Pons (tissue), 1 donor: ENCODE measurements at places on chromosomes 13 and 19.

- no peak for DNase-seq
Measured at GRCh38 chr13:99871249-99871898, 100.2 kb downstream of the ZIC5 start.

DNA sequence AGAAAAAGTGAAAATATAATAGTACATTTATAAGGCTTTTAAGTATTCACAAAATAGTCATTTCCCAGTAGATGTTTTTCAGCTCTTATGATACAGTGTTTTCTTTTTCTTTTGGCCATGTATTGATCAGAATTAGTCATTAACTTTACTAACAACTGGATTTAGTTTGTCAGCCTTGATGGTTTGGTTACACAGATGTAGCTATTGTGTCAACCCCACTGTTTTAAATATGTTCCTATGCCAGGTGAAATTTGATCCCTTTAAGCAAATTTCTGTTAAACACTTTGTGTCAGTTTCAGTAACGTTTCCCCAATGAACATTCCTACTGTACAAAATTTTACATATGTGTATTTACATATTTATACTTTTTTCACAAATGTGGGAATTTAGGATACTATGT lies 261.5 kb upstream of the STARD13 start:
- no peak for DNase-seq

- DNase-seq = no peak
Measured at GRCh38 chr13:71875823-71876222, 8.8 kb upstream of the DACH1 start.

- DNase-seq = no peak
Measured at GRCh38 chr19:1491849-1492170, 829 bp downstream of the REEP6 start.

DNA sequence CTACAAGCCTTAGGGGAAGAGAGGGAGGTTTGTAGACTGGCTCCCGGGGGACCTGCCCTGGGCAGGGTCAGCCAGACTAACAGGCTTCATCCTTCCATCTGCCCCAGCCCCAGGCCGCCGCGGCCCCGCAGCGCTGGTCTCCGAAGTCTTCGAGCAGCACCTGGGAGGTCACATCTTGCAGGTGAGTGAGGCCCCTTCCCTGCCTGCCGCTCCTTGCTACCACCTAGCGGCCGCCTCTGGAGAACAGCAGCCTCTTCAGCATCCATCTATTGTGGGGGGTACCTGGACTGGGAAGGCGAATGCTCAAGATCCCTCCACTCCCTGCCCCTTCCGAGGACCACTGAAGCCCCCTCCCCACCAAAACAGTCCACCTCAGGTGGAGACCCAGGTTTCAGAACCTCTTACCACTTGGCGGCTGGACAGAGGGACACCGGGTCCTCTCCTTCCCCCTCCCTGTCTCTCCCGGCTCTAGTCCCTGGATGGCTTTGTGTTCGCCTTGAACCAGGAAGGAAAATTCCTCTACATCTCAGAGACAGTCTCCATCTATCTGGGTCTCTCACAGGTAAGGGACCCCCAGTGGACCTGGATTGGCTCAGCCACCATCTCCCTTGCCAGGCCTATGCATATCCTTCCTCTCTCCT lies 12.7 kb downstream of the NPAS1 start:
- no peak for DNase-seq

DNA sequence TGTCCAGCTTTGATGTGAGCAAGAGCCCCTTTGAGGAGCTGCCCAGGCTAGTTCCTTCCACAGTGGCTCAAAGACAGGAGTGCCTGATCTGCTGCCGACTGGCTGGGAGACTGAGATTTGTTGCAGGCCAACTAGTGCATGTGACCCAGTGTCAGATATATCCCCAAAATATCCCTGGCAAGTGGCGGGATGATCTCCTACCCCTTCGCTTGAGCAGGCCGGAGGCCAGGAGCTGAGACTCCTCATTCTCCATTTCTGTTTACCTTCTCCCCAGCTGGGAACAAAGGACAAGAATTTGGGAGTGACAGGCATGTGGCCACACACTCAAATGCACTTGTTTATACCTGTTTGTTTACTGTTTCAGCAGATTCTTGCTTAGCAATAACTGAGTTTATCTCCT lies 37.1 kb upstream of the XPO4 start:
- no peak for DNase-seq

GRCh38 chr19:18897094-18898029 lies 1.4 kb upstream of the CERS1 start:
- DNase-seq = no peak

- no peak for DNase-seq
Measured at GRCh38 chr13:77981281-77981881, 62.8 kb upstream of the EDNRB start.

GRCh38 chr19:47725759-47726401 lies 12.7 kb downstream of the EHD2 start:
- DNase-seq = no peak

GRCh38 chr13:90708128-90708527 lies 639.4 kb upstream of the MIR17HG start:
- no peak for DNase-seq

DNA sequence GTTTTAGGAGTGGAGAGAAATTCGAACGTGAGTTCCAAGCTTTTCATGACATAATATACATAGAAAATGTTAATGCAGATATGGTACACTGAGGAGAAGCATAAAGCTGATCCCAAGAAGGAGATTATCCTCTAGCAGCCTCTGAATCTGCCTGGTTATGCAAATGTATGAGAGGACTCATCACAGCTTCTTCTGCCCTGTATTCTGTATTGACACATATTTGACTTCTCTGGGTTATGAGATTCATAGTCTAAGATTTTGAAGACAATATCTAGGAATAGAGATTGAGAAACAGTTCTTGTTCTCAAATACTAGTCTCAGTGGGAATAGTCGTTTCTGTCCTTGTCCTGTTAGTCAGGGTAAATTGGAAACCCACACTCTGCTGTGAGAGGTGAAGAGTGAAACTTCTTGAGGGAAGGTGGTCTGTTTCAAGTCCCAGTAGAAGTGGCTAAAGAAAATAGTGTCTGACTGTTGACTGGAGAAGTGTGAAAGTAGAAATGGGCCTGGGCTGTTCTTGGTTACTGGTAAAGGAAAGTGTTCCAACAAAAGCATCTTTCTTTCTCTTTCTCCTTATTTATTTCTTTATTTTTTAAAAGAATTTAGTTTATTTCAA lies 1356.6 kb downstream of the SLITRK5 start:
- no peak for DNase-seq

GRCh38 chr13:77374786-77375185 lies 47.9 kb upstream of the MYCBP2 start:
- DNase-seq = no peak

- no peak for DNase-seq
Measured at GRCh38 chr13:77915686-77916085, 2.9 kb downstream of the EDNRB start.

GRCh38 chr19:54325194-54325621 lies 12.2 kb upstream of the LILRA5 start:
- DNase-seq = no peak

- no peak for DNase-seq
Measured at GRCh38 chr19:45499196-45500180, 1.2 kb downstream of the PPM1N start.

DNA sequence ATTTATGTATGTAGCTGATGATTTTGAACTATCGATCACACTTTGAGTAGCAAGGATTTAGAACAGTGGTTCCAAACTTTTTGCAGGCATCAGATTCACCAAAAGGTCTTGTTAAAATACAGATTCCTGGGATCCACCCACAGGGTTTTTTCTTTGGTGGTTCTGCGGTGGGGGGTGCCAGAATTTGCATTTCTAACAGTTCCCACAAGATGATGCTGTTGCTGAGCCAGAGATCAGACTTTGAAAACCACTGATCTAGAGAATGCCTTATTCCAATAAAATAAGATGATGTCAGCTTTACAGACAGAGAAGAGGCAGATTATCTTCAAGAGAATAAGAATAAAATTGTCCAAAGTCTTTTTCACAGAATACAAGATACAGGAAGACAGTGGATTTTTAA lies 80.9 kb upstream of the SHISA2 start:
- peak; percentile 8 for DNase-seq

- no peak for DNase-seq
Measured at GRCh38 chr13:59545007-59545406, 618.7 kb downstream of the DIAPH3 start.

GRCh38 chr19:13989487-13989886 lies 16.6 kb downstream of the RFX1 start:
- DNase-seq = no peak

DNA sequence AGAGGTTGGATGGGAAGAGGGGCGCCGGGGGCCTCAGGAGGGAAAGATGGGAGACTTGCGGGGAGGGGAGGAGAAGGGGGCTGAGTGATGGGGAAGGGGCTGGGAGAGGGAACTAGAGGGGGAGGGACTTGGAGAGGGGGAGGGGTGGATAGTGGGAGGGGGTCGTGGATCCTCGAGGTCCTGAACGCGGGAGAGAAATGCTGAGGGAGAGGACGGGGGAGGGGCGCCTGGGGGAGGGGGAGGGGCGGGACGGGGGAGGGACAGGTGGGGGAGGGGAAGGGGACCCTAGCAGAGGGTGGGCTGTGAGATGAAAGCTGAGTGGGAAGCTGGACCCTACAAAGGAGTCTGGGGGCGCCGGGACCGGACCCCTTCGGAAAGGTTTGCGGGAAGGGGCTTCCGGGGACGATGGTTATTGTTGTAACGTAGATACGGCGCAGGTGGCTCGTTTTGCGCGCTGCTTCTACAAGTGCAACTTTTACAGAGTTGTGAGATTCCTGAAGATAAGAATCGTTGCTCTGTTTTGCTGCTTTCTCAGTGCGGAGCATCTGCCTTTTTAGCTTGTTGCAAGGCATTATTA lies 418 bp downstream of the ZNF444 start:
- DNase-seq = no peak

GRCh38 chr19:6467384-6467783 lies 3.3 kb downstream of the CRB3 start:
- DNase-seq = no peak

DNA sequence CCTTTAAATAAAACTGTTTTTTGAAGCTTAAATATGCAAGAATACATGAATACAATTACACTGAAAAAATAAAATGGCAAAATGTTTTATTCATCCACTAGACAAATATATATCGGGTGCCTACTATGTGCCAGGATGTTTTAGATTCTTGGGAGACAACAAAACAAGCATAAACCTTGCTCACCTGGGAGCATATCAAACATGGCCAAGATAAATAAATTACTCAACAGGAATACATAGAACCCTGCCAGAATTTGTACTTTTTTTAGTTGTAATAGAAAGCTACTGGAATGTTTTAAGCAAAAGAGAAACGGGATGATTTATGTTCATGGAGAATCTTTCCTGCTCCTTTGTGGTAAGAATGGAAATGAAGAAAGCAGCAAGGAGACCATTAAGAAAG lies 2358.5 kb upstream of the PCDH20 start:
- no peak for DNase-seq

DNA sequence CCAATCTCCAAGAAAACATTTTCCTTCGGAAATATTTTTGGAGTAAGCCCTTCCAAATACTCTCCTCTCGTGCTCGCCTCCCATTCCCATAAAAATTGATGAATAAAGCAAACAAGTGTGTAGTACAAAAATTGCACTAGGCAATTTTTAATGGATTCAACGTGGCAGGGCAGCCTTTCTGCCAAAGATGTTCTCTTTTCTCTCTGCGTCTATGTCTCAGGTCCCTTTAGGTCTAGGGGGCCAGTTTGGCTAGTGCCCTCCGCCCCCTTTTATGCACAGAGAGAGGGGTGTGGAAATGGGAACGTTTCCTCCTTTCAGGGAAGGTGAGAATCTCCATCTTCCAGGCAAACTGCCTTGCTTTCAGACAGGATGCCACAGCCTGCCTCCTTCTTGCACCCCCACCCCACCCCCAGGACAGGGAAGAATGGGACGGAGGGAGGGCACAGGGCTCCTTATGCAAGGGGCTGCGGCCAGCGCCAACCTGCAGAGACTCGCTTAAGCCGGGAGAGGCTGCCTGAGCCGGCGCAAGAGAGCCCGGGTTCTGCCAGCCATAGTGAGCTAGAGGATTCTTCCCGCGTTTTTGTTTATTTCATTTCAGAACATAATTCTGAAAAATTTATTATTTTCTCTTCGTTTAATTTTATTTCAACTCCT lies 2.7 kb upstream of the ZIC2 start:
- no peak for DNase-seq

DNA sequence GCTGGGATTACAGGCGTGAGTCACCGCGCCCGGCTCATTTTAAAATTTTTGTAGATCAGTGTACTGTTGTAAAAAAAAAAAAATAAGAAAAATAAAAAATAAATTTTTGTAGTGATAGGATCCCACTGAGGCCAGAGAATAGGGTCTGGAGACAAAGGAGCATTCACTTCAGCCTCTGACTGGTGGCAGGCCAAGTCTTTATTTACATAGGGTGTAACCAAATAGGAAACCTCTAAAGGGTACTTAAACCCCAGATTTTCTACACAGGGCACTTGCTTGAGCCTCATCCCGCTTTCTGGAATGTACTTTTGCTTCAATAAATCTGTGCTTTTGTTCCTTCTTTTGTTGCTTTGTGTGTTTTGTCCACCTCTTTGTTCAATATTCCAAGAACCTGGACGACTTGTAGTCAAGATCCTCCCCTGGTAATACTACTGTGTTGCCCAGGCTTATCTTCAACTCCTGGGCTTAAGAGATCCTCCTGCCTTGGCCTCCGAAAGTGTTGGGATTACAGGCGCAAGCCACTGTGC lies 2.1 kb upstream of the PDCD2L start:
- no peak for DNase-seq

DNA sequence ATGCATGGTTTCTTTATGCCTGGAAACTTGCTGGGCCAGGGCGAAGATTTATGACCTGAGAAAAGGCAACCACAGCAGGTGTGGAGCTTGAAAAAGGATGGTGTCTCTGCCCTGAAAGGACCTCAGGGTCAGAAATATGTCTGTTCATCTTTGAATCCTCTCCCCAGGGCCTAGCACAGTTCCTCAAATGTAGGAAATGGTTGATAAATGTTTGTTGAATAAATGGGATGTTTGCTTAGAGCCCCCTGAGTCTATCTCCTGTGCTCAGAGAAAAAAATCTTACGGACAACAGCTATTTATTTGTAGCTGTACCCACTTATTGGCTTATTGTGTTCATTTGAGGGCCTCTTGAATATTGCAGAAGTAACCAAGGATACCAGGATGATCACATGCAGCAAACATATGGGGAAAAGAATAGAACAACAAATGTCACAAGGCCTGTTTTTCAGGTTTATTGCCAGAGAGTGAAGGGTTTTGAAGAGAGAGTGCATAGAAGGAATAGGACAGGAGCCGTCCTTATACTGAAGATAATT lies 114.5 kb downstream of the KLF5 start:
- no peak for DNase-seq

DNA sequence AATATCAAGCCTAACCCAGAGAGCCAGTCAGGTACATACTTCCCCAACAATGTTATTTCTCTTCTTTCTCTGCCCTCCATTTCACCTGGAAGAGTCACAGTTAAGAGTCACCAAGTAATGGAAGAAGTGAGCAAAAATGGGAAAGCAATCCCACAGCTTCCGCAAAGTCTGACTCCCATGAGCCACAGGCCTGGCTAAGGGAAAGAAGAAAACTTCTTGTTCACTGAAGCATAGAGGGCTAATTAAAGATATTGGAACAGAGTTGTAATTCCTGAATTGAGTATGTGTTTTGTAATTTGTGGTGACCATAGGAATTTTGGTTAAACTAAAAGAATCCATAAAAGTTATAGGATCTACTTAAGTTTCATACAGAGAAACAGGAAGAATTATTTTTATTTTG lies 830.9 kb upstream of the PCDH20 start:
- DNase-seq = no peak

- no peak for DNase-seq
Measured at GRCh38 chr13:94087100-94087499, 392.4 kb downstream of the DCT start.

- DNase-seq = peak; percentile 72
Measured at GRCh38 chr13:51584731-51585672, 740 bp downstream of the WDFY2 start.

GRCh38 chr13:45628094-45628493 lies 12.6 kb upstream of the ERICH6B start:
- DNase-seq = no peak

GRCh38 chr13:65133094-65133493 lies 2097.0 kb downstream of the PCDH9 start:
- no peak for DNase-seq
